ENCODE measurements at places on chromosomes 11 and 22. TPM values are rescaled to one million over a fixed set of nuclear protein-coding genes. Genes with fewer than 3 reads are reported as not detected.

- H3K36me3 ChIP-seq: no peaks in the 10 kb centered on the region
- peak overlapping the region; percentile 40 for H3K27ac ChIP-seq
- H3K27me3 ChIP-seq: no peaks in the 10 kb centered on the region
- H3K4me1 ChIP-seq: peaks cover 3% of the 10 kb centered on the region
- H3K4me3 ChIP-seq: peak overlapping the region; percentile 64
- peak; percentile 91 for DNase-seq
These were observed 2.1 kb downstream of the FAM111A start for GRCh38 chr11:59144579-59145345.

Gene GGT5
- total RNA-seq: 103 TPM

Gene CAPRIN1
- total RNA-seq: 174 TPM

Gene HPX
- total RNA-seq: 1.3 TPM

- no peaks in the 10 kb centered on the region for H3K27me3 ChIP-seq
- H3K36me3 ChIP-seq: no peaks in the 10 kb centered on the region
- no peak overlapping the region for H3K27ac ChIP-seq
- H3K4me3 ChIP-seq: no peak overlapping the region
These were observed 106.5 kb upstream of the DRD2 start for GRCh38 chr11:113581713-113582112.

DNA sequence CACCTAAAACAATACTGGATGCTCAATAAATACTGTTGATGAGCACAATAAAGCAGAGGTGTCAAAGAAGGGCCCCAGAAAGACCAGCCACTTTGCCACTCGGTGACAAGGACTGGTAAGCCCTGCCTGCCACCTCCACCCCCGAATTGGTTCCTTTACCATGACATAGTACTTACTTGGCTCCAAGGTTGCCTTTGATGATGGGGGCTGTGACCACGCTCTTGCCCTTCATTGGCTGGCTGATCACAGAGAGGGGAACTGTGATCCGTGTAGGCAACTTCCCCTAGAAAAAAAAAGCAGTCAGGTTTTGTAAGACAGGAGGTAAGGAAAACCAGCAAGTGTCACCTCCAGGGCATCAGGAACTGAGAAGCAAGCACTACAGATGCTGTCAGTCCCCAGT is 29.7 kb downstream of the NFRKB start:
- DNase-seq: no peak
- peaks cover 31% of the 10 kb centered on the region for H3K36me3 ChIP-seq

- no peak overlapping the region for H3K27ac ChIP-seq
- H3K36me3 ChIP-seq: no peaks in the 10 kb centered on the region
- no peaks in the 10 kb centered on the region for H3K27me3 ChIP-seq
- no peak overlapping the region for H3K4me3 ChIP-seq
These were observed 35.8 kb downstream of the SC5D start for GRCh38 chr11:121328176-121328966.

DNA sequence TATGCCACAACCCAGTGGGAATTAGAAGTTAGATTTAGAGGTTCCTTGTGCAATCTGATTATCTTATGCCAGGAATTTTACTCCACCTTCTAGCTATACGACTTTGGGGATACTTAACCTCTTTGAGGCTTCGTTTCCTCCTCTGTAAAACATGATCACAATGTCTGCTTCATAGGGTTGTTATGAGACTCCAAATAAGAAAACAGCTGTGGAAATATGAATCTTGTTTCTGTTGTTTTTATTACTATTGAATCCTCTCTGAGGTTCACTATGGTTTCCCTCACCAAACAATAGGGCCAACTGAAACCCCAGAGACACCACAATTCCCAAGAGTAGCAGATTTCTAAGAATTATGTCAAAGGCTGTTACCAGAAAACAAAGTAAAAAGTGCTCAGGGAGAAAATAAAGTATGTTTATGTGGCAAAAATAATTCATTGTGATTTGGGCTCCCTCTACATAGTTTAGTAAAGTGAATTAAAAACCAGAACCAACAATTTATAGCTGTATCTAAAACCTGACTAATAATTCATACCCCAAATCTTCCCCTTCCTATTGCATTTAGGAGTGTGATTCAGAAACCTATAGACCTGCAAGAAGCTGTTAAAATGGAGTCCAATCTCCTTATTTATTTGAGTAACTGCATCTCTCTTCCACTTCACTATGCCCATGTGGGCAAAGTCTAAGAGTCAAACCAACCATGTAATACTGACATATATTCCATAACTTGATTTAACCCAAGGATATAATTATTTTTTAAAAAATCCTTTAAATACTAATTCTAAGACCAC is 38.4 kb downstream of the AMBRA1 start:
- no peak overlapping the region for H3K4me3 ChIP-seq
- H3K27ac ChIP-seq: peak overlapping the region; percentile 89
- DNase-seq: no peak
- H3K4me1 ChIP-seq: peaks cover 16% of the 10 kb centered on the region
- H3K27me3 ChIP-seq: no peaks in the 10 kb centered on the region

- no peak overlapping the region for H3K4me3 ChIP-seq
- H3K27me3 ChIP-seq: no peaks in the 10 kb centered on the region
- no peak for DNase-seq
- no peaks in the 10 kb centered on the region for H3K36me3 ChIP-seq
- H3K27ac ChIP-seq: no peak overlapping the region
- H3K4me1 ChIP-seq: no peaks in the 10 kb centered on the region
These were observed 65.9 kb downstream of the ADAMTS15 start for GRCh38 chr11:130514316-130514715.

Gene PRG3
- total RNA-seq: not detected

DNA sequence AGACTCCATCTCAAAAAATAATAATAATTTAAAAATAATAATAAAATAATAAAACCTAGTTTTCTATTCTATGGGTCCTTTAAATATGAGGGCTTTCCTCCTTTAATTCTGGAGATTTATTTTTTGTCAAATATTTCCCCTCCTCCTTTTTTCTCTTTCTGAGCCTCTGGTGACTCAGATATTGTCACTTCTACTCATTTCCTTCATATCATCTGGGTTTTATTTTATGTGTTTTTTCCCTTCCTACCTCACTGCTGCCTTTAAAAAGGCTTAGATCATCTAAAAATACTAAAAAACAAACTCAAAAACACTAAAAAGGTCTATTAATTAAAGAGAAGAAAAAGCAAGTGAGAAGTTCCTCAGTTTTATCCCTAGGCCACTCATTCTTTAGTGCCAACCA is 138.9 kb downstream of the SPON1 start:
- no peaks in the 10 kb centered on the region for H3K36me3 ChIP-seq
- H3K27ac ChIP-seq: no peak overlapping the region
- no peaks in the 10 kb centered on the region for H3K4me1 ChIP-seq
- H3K4me3 ChIP-seq: no peak overlapping the region
- DNase-seq: no peak

Gene EHF
- total RNA-seq: 65.5 TPM

DNA sequence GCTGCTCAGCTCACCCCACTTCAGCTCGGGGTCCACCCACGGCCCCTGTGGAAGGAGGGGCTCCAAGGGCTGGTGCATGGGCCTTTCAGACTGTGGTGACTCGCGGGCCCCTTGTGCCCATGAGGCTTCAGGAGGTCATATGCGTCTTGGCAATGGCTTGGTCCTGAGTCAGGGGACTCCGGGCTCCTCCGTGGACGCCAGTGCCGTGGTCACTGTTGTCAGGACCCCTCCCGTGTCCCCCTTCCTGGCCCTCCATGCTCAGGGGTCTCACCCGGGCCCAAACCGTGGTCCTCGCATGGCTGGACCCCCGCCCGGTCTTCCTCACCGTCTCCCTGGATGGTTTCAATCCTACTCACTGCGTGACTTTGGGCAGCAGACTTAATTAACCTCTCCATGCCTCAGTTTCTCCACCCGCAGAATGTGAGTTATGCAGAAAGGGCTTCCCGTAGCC is 436.4 kb downstream of the TBC1D22A start:
- H3K4me1 ChIP-seq: no peaks in the 10 kb centered on the region
- no peak overlapping the region for H3K4me3 ChIP-seq
- H3K27ac ChIP-seq: no peak overlapping the region
- no peaks in the 10 kb centered on the region for H3K27me3 ChIP-seq
- peak; percentile 71 for DNase-seq

- DNase-seq: no peak
- no peaks in the 10 kb centered on the region for H3K36me3 ChIP-seq
- no peak overlapping the region for H3K4me3 ChIP-seq
These were observed 47.4 kb downstream of the SYT13 start for GRCh38 chr11:45238724-45239123.

Gene PHLDA2
- 19.7 TPM for total RNA-seq

DNA sequence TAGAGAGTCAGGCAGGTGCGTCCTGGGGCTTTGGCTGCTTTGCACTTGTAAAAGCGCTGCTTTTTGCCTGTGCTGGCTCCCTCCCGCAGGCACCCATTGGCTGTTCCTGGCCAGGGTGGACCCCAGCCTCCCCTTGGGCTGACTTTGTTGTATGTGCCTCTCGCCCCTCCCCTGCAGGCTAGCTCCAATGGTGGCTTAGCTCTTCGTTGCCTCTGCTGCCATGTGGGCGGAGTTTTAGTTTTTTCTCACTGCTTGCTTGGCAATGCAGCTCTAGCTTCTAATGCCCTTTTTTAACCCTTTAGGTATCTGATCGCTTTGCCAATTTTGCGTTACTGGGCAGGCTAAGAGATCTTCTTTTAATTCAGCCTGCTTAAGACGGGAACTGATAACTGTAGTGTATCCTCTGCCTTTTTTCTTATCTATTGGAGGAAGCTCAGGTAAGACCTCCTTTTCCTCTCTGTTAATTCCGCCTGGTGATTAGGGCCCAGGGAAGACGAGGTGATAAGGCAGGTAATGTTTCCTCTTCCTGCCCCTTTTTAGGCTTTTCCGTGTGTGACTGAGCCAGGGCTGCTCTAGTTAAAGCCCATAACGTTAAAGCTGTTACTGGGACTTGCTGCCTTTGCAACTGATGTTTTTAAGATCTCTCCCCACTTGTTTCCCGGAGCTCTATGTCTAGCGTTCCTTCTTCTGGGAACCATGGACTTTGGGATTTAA is 11.7 kb upstream of the GLYATL1 start:
- no peaks in the 10 kb centered on the region for H3K36me3 ChIP-seq
- no peaks in the 10 kb centered on the region for H3K4me1 ChIP-seq

DNA sequence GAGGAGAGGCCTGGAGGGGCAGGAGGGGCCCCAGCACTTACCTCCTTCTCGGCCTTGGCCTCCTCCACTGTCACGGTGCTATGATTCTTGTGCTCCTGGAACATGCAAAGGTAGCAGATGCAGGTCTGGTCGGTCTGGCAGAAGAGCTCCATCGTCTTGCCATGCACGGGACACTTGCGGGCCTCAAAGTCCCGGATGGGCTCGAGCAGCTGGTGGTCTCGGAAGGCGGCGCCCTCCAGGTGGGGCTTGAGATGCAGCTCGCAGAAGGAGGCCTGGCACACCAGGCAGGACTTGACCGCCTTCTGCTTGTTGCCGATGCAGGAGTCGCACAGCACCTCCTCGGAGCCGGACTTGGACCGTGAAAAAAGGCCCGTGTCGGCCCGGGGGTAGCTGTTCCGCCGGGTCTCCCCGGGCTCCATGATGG is 714 bp downstream of the TRIM29 start:
- no peak for DNase-seq
- no peak overlapping the region for H3K4me3 ChIP-seq
- H3K4me1 ChIP-seq: no peaks in the 10 kb centered on the region
- no peak overlapping the region for H3K27ac ChIP-seq

DNA sequence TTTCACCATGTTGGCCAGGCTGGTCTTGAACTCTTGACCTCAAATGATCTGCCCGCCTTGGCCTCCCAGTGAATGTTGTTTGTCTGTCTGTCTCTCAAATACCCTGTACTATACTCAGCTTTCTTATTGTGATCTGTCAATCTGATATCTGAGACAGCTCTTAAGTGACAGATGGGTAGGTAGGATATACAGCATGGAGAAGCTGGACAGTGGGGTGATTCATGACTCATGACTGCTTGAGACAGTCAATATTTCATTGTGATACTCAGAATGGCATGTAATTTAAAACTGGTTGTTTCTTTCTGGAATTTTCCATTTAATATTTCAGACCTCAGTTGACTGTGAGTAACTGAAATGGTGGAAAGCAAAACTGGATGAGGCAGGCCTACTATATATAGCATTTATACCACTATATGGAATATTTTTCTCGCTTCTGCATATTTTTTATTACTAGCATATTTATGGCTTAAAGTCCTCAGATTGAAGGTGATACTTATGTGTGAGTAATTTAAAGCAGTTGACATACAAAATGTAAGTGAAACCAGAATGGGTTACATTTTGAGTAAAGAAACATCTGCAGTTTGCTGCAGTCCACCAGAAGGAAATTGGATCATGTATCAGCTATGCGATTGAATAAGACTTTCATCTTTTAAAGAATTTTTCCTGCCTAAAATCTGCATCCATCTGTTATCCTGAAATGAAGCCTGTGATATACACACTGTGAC is 22.3 kb downstream of the ARHGAP42 start:
- no peaks in the 10 kb centered on the region for H3K27me3 ChIP-seq
- H3K4me3 ChIP-seq: no peak overlapping the region
- peaks cover 10% of the 10 kb centered on the region for H3K4me1 ChIP-seq
- DNase-seq: no peak
- H3K27ac ChIP-seq: no peak overlapping the region

GRCh38 chr11:70713086-70713835 is 314.9 kb downstream of the CTTN start:
- no peaks in the 10 kb centered on the region for H3K4me1 ChIP-seq
- H3K4me3 ChIP-seq: no peak overlapping the region
- H3K27me3 ChIP-seq: no peaks in the 10 kb centered on the region
- no peaks in the 10 kb centered on the region for H3K36me3 ChIP-seq
- H3K27ac ChIP-seq: no peak overlapping the region

DNA sequence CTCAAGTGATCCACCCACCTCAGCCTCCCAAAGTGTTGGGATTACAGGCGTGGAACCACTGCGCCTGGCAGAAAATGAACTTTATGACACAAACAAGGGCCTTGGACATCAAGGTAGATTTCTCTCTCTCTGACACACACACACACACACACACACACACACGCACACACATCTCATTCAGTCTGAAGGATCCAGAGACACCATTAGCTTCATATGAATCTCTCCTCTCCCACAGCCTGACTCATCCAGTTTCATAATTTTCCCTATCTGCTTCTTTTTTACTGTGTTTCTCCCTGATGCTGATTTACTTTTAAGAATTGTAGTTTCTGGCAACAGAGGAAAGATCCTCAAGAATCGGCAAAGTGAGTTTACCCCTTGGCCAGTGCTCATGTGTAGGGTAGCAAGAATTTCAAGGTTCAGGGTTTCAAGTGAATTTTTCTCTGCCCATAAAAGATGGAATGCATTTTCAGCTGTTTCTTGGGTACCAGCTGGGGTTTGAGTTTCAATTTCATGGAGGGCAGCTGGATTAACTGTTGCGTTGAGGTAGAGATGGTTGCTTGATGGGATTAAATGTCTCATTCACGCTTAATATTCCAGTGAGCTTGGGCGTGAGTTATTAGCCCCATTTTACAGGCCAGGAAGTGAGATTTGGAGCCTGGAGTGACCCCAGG is 3.5 kb downstream of the MYO18B start:
- H3K4me1 ChIP-seq: peaks cover 3% of the 10 kb centered on the region
- H3K36me3 ChIP-seq: no peaks in the 10 kb centered on the region
- H3K27ac ChIP-seq: no peak overlapping the region
- H3K4me3 ChIP-seq: no peak overlapping the region

Gene FADD
- total RNA-seq: 31.5 TPM

- no peak for DNase-seq
- H3K27me3 ChIP-seq: no peaks in the 10 kb centered on the region
- no peaks in the 10 kb centered on the region for H3K36me3 ChIP-seq
- H3K27ac ChIP-seq: no peak overlapping the region
These were observed 145.9 kb downstream of the ELP4 start for GRCh38 chr11:31655483-31655882.
